ENCODE measurements at places on chromosomes 12 and 14.
A peak's percentile ranks its signal among the peaks of the same experiment; 100 is the strongest.

DNA sequence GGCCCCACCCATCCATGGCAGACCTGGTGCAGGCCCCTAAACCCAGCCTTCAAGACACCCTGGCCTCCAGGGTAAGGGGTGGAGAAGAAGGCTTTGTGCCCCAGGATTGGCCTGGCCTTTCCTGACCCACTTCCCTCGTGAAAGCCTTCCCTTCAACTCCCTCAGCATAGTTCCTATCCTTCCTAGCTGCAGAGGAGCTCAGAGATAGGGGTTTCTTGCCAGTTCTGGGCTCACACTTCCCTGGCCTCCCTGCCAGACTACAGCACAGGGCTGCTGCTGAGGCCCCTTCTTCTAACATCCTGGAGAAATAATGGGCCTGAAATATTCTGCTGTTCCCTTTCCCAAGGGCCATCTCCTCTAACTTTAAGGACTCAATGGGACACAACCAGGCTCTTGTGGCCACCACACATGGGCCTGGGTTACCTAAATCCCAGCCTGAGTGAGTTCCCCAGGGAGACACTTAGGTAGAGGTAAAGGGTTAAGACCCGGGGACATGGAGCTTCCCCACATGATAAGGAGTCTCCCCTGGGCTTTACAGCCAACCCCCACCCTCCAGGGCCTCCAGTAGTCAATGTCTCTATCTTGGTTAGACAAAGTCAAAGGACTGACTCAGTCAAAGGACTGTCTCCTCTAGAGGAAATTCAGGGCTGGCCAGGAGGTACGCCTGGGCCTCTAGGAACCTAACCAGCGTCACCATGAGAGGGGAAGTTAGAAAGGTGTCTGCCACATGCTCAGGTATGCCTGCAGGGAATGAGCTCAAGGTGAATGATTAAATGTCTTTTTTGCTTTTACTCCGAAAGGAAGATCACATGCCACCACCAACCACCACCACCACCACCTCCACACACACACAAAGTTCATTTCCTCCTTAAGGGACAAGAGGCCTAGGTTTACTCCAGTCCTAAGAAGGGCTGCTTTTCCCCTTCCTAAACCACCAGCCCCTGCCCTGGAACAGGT is 7.1 kb downstream of the ZFP36L1 start:
- DNase-seq: peak; percentile 85

DNA sequence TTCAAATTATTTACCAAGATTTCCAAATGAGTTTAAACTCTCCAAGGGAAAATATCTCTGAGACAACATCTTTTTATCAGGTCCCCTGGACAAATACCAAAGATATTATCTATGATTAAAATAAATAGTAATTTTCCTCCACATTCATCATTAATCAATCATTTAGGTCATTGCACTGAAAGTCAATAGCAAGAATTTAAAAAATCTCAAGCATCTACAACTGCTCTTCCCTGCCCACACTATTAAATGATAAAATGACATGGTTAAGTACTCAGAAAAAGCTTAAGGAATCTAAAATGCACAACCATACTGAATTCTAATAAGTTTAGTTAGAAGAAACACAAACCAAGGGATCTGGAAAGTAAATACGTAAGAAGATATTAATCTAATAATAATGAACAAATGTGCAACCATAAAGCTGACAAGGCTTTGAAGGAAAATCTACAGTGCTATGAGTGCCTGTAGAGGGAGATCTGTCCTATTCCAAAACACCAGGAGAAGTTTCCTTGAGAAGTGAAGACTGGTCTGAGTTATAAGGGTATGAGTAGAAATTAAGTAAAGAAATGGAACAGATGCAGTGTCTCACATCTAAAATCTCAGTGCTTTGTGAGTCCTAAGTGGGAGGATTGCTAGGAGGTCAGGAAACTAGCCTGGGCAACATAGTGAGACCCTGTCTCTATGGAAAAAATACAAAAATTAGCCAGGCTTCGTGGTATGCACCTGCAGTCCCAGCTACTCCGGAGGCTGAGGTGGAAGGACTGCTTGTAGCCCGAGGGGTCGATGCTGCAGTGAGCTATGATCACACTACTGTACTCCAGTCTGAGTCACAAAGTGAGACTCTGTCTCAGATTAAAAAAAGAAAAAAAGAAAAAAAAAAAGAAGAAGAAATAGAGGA is 19.2 kb downstream of the INTS13 start:
- peak; percentile 16 for DNase-seq

- peak; percentile 84 for DNase-seq
Measured at GRCh38 chr12:47758834-47759690, at the start of gene RAPGEF3. TSS of gene RAPGEF3 (minus strand) at chr12:47758880. CDS start at chr12:47758556, 324 bp downstream.

GRCh38 chr12:109294286-109294796 is 14.7 kb downstream of the FOXN4 start:
- no peak for DNase-seq

DNA sequence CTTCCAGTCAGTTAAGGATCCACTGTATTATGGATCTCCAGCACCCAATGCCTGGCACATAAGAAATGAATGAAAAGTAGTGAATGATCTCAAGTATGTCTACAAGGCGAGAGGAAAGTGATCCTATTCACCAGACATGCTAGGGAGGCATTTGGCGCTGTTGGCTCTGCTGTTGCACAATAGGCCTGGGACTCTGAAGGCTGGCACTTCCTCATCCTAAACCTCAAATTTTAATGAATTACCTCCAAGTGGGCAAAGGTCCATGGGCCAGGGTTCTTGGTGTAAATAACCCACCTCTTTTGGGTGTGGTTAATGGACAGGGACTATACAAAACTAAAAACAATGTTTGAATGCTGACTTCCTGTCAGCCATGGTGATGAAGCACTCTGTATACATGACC is 173.4 kb upstream of the PZP start:
- no peak for DNase-seq

GRCh38 chr14:68945190-68945584 is 33.9 kb downstream of the ACTN1 start:
- no peak for DNase-seq

- DNase-seq: no peak
Measured at GRCh38 chr12:117744418-117744817, 224.4 kb downstream of the KSR2 start.

- peak; percentile 75 for DNase-seq
Measured at GRCh38 chr14:102525219-102525928, 15.8 kb upstream of the ANKRD9 start.

GRCh38 chr14:69658664-69659261 is 47.4 kb downstream of the SUSD6 start:
- no peak for DNase-seq

DNA sequence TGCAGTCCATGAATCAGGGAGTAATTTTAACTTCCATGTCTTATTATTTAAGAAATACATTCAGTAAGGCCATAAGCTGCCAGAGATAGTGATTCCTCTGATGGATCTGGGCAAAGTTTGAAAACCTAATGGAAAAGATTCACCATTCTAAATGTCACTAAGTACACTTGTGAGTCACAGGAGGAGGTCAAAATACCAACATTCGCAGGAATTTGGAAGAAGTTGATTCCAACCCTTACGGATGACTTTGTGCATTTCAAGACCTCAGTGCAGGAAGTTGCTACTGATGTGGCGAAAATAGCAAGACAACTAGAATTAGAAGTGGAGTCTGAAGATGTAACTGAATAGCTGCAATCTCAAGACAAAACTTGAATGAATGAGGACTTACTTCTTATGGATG is 69.8 kb downstream of the OSBPL8 start:
- DNase-seq: peak; percentile 13

DNA sequence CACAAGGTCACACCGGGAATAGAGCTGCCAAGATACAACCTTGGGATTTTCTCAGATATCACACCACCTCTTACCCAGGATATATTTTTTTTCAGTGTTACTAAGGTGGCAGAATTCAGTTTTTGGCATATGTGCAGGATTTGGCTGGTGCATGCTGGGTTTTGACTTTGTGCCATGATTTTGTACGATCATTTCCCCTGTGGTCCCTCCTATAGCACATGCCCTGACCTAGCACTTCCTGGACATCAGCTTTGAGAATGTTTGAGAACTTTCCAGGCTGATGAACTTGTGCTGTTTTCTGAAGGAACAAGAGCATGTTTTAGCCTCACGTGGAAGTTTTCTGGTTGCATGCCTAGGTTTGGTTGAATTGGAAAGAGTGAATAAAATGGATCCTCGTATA is 11.0 kb upstream of the TBPL2 start:
- peak; percentile 92 for DNase-seq

DNA sequence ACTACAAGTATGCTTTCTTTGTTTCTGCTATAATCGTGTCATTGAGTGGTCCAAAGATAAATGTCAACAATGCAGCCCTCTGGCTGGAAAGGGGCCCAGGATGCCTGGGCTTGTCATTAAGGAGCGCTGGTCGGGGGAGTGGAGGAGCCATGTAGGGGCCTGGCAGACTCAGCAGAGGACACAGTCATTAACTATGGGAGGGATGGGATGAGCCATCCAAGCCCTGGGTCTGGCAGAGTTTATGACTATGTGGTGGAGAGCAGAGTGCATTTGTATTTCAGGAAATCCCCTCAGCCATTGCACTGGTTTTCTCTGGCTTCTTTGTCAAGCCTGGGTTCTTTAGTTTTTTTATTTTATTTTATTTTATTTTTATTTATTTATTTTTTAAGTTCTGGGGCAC is 243.1 kb downstream of the C12orf75 start:
- no peak for DNase-seq

DNA sequence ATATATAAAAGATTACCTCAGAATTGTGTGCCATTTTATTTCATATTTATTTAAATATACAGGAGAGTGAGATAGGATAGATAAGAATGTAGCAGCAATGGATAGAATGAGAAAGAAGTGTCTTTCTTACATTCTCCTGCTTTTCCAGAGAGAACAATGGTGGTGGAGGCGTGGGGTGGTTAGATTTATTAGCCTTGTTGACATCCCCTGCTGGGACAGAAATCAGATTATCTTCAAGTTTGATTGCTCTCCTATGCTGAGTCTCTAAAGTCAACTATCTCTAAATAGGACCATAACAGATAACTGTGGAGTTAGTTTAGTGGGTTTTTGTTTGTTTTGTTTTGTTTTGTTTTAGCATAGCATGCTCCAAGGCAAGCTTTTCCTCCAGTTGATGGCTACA is 397.6 kb downstream of the LRFN5 start:
- DNase-seq: no peak

GRCh38 chr14:46747001-46747652 is 95.5 kb upstream of the RPL10L start:
- no peak for DNase-seq

DNA sequence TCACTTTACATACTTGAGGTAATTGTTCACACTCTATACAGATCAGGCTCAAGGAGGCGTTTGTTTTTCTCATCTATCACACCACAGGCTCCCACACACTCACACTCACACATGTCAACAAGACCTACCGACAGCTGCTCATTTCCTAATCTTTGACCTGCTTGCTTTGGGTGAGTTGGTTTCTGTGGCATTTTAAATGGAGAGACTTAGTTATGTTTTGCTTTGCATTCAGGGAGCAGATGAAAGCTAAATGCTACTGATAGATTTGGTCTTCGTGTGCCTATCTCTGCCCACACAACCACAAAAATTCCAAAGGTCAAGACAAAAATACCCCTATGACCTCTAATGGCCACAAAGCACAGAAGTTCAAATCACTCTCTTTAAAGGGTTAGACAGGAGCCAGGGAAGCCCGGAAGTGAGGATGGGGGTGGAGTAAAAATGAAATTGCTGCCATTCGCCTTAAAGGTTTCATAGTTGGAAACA is 203.5 kb upstream of the G2E3 start:
- peak; percentile 6 for DNase-seq

DNA sequence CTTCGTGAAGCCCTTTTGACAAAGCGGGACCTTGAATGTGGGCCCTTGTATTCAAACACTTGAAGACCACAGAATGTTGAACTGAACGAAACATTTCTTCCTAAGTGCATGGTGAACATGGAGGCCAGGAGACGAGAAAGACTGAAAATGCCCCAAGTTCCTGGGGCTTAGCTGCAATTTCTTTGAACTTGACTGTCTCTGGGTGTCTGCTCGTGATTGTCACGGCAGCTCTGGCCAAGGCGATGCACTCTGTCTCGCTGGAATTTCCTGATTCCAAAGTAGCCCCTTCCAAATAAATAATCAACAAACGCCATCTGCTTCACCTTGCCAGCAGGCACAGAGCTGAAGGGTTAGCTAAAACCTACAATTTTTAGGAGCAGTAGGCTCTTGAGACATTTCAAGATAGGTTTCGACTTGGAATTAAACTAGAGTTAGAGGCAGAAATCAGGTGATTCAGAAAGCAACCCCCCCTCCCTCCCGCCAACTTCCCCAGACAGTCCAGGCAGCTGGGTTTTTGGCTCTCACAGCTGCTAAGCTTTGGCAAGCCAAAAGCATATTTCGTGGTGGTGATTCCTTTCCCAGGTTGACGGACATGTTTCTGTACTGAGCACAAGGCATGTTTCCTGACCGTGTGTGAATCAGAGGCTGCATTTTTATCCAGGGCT is 13.5 kb upstream of the IRF2BPL start:
- peak; percentile 96 for DNase-seq

GRCh38 chr14:53306267-53306721 is 153.2 kb upstream of the DDHD1 start:
- peak; percentile 73 for DNase-seq

GRCh38 chr12:107242189-107242588 is 148.8 kb upstream of the CRY1 start:
- DNase-seq: no peak

DNA sequence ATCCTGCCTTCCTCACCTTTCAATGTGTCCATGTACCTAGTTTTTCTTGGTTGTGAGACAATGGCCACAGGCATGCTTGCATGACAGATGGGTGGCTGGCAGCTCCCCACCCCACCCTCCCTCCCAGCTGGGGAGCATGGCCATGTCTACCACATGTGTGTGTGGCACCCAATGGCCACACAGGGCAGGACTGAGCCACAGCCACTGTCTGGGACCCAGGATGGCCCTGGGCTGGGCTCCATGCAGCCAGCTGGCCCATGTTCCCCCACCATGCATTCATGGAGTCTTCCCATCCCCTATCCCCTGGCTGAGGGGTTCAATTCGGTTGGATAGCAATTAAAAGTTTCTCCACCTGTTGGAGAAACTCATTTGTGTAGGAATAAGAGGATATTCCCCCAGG is 566.0 kb upstream of the USP15 start:
- no peak for DNase-seq

DNA sequence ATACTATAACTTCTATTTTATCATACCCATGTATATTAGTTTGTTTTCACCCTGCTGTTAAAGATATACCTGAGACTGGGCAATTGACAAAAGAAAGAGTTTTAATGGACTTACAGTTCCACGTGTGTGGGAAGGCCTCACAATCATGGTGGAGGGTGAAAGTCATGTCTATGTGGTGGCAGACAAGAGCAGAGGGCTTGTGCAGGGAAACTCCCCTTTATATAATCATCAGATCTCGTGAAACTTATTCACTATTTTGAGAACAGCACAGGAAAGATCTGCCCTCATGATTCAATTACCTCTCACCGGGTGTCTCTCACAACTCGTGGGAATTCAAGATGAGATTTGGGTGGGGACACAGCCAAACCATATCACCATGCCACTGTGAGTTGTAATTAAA is 135.8 kb downstream of the SYNE2 start:
- DNase-seq: no peak

Measured in cardiac fibroblast (primary cell).